ENCODE measurements at places on chromosomes 2 and 18.

- DNase-seq, result peak; percentile 87
Measured at GRCh38 chr18:79393635-79394533, 1.8 kb upstream of the NFATC1 start.

GRCh38 chr2:128784626-128785306 lies 466.1 kb upstream of the HS6ST1 start:
- no peak for DNase-seq

DNA sequence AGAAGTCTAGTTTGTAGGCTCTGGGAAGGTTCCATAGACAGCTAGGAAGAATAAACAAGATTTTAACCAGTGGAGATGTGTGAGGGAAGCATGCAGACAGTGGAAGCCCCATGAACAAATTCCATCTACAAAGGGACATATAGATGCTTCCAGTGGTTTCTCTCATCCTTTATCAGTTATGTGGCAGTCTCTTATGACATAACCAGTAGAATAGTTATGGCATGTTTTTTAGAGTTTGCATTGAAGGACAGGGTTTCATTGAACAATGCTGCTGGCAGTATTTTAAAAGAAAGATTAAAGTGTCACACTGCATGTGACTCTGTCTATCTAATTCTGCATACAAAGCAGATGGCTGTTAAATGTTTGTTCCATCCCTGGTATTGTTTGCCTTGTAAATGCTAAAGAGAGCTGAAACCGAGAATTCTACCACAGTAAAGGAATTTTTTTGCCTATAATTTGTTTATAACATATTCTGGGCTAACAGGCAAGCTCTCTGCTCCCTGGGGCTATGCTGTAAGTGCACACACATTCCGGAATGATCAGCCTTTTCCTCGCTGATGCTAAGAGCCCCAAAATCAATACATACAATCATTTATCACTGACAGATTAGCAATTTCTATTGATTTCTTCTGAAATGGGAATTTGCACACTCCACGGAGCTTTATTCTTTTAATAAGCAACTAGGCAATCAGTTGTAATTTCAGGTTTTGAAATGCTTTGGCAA lies 76.8 kb upstream of the PELI1 start:
- no peak for DNase-seq

DNA sequence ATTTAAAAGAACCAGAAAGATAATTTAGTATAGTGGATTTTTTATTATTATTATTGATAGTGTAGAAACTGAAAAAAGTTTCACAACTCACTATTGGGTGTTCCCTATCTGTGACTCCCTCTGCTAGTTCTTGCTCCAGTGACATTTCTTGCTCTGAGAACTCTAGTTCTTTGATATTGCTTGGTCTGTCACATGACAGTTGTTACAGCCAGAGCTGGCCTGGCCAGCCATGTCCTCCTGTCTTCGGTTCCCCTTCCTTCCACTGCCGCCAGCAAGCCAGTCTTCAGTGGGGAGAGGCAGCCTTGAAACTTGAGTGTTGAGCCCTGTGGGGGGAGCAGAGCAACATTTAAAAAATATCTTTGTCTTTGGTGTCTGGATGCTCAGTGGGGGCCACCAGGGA lies 7.6 kb upstream of the THOC1 start:
- no peak for DNase-seq

GRCh38 chr2:215362562-215362904 lies 50.7 kb downstream of the ATIC start:
- no peak for DNase-seq

DNA sequence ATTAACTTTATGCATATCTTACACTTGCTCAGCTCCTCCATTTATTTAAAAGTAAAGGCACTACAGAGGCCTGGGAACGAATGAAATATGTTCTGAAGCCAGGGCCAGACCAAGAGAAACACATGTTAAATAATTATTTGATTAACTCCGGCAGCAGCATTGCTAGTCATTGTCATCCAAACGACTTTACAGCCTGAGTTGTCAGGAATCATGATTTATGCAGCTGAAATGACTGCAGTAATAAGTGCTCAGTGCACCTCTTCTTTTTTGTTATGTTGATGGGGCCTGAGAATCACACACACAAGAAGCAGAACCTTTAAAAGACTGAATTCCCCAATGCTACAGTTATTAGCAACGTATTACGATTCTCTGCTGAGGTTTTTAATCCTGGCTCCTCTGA lies 58.9 kb downstream of the EPHA4 start:
- no peak for DNase-seq

DNA sequence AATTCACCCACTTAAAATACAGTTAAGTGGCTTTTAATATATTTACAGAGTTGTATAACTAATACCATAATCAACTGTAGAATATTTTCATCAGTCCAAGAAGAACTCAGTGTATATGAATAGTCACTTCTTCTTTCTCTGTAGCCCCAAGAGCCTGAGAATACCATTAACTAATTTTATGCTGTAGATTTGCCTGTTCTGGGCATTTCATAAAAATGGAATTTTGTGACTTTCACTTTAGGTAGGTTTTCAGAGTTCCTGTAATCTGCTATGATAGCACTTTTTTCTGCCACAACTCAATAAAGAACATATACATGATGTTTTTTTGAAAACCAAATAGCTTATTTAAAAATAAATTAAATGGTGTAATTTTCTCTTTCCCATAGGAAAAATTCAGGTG lies 57.6 kb downstream of the CCDC102B start:
- DNase-seq, result no peak

GRCh38 chr2:74507926-74508520 lies 528 bp upstream of the PCGF1 start:
- DNase-seq, result peak; percentile 79

DNA sequence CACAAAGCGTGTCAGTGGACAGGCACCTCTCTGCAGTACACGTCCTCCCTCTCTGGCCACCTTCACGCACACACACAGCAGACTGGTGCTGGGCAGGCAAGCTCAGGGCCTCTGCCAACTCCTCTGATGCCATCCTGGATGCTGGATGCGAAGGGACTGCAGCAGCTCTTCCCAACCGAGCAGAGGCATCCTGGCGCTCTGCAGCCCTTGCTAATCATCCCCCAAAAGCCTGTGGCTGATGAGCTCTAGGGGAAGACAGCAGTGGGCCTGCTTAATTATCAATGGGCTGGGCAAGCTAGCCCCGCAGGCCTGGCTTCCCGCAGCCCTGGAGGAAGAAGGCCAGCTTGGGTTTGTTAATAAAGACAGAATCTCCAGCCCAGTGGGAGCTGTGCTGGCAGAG lies 71.3 kb upstream of the TEX51 start:
- DNase-seq, result no peak

DNA sequence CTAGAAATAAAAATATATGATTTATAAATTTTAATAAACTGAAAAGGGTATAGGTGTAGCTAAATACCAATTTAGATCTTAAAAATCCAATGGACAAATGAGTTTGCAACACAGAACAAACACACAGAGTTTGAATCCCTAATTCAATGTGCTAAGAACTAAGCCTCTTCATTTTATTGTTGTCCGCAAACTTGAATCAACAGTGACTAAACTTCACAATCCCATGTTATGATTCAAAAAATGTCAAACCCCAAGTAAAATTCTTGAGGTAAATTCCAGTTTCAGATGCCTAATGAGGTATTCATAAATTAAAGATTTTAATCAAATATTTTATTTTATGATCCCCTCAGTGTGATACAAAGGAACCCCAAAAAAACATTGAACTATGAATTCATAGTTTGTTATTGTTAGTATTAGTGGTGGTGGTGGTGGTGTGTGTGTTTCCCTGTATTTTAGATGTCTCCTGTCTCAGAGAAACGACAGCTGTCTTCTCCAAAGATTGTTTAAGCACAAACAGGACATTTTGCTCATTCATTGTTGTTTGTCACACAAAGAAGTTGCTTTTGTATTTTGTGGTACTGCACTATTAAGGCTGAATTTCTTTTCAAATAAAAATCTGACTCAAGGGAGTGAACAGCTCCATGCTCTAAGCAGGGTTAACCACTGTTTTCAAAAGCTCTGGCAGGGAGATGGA lies 259.8 kb downstream of the OSR1 start:
- no peak for DNase-seq

GRCh38 chr2:112626604-112627059 lies 19.1 kb upstream of the SLC20A1 start:
- peak; percentile 65 for DNase-seq

- DNase-seq, result no peak
Measured at GRCh38 chr18:46071653-46072375, at the start of gene PSTPIP2. PSTPIP2 (minus strand) TSS chr18:46072260; CDS start chr18:46072188, 72 bp downstream.

GRCh38 chr2:73759285-73759764 lies 20.6 kb downstream of the DUSP11 start:
- no peak for DNase-seq

Measured in RKO (cell line).